ENCODE measurements at places on chromosomes 12 and 14.

DNA sequence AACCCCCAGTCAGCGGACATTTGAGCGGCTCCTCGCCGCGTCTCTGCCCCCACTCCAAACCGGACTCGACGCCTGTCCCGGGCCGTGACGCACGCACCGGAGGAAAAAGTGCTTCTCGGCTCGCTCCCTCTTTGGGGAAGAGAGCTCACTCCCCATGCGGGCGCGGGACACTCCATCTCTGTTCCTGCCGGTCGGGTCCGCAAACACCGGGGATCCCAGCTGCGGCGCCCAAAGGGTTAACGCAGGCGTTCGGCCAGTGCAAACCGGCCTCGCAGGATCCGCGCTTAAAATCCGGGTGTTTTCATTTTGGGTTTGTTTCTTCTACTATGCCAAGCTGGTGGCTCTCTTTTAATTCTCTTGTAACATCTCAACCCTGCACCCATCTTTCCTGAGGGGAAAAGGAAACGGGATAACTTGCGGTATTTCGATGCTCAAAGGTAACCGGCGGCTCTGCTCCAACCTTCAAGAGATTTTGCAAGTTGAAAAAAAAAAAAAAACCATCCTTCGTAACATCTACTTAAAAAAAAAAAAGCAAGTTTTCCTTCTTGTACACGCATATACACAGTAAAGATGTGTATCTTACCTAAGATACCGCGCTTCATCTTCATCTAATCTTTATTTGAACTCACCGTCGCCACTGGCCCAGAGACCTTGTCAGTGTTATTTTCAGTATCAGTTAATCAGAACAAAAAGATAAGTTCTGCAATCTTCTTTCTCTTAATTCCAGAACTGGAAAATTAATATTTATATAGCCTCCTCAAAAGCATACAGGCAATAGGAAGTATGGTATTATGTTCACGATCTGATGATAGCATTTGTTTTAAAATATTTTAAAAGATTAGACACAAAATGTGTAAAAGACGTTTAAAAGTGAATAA, 1.6 kb upstream of the ATP2B1 start:
- DNase-seq, result no peak

- DNase-seq, result no peak
Observed at GRCh38 chr12:7091171-7091570, 1.1 kb downstream of the C1R start.

DNA sequence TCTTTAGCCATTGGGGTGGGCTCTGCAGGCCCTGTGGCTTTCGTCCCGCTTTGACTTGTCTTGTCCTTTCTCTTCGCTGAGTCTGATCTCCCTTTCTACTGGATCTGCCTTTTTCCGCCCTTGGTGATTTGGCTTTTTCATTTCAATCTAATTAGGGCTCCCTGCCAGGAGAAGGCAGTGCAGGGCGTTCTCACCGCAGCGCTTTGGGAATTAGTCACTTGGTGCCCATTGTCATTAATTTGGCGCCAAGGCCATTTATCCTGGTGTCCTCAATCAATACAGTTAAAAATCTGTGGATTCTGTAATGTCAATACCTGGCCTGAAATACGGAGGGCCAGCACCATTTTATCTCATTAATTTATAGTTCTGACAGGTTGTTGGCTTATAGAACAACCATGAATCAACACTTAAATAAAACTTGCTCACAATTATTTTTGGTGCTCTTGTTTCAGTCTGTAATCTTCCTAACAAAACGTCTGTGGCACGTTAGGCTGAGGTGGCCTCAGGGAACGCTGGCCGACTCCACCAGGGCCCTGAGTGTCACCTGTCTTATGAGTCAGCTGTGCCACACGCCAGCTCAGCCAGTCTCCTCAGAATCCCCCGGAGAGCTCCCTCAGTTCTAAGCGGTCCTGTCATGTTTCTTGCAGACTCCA, 115.7 kb downstream of the BEGAIN start:
- DNase-seq, result no peak

DNA sequence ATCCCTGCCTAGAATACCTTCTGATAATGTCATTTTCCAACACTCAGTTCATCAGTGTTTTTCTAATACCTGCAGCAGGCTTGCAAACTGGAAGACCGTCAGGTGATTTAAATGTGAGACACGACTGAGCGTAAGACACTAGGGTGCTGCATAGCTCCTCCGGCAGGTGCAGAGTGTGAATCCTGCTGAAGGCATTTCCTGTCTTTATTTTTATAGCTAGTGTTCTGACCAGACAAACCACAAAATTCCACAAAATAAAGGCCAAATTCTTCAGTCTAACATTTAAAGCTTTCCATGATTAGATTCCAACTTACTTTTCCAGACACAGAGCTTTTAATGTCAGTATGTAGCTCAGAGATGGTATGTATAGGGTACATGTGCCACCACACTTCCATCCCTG, 70.7 kb downstream of the BBS10 start:
- DNase-seq, result peak; percentile 61

DNA sequence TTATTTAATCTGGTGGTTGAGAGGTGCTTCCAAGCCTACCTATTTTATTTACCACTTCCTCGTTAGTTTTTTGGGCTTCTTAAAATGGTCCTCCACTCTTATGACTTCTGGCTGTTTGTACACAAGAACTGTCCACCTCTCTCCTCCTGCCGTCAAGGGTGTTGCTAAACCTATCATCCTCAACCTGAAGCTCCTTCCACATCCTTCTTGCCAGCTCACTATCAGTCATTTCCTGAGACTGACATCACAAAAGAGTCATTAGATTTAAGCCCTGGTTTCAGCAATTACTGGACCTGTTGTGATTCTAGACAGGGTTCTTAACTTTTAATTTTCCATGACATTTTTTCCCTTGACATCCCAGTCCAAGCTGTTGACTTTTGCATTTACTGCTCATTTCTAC, 91.9 kb downstream of the BICD1 start:
- DNase-seq, result peak; percentile 88

DNA sequence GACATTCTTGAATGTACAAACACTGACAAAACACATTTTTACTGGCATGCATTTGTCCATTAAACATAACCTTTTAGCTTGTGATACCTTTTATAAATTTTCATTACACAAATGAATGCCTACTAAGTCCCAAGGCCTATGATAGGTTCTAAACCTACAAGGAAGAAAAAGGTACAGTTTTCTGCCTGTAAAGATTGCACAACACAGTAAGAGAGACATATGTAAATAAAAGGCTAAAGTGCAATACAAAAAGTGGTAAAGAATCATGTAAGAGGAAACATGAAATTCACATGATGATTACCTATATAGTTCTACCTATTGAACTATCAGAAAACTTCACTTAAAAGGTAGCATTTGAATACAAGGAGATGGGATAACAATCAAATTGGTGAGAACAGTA, 14.6 kb upstream of the ARID4A start:
- no peak for DNase-seq

GRCh38 chr12:22856178-22856577, 231.2 kb downstream of the ETNK1 start:
- peak; percentile 13 for DNase-seq

DNA sequence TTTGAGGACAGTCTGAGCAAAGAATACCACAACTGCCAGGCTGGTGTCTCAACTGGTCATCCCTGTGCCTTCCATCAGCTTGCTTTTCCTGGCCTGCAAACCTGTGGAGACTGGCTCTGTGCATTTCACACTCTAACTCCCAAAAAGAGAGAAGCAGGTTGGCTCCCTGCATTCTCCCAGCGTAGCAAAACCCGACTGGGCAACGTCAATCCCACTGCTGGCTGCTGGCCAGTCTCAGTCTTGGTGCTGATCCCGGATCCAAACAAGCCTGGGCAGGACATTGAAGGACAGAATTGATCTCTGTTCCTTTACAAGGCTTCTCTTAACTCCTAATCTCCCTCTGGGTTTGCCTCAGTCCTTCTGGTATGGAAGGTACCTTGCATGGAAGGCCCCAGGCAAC, 65.4 kb downstream of the FZD10 start:
- DNase-seq, result no peak

DNA sequence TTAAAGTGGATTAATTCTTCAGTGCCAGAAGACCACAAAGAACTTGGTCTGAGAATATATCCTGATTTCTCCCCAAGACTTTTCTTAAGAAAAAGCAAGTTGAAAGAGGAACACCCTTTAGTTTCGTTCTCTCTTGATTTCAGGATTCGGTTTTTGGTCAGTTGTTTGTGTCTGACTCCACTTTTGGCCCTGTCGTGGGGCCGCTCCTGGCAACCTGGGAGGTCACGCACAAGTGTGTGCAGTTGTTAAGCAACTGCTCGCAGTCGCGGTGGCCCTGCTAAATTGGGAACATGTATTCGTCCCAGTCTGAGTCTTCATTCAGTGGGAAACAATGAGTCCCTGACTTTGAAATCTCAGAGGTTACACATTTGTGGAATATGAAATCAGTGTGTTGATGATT, 68.7 kb downstream of the RGS6 start:
- DNase-seq, result no peak

- no peak for DNase-seq
Observed at GRCh38 chr12:32402170-32402569, 2.8 kb downstream of the FGD4 start.

DNA sequence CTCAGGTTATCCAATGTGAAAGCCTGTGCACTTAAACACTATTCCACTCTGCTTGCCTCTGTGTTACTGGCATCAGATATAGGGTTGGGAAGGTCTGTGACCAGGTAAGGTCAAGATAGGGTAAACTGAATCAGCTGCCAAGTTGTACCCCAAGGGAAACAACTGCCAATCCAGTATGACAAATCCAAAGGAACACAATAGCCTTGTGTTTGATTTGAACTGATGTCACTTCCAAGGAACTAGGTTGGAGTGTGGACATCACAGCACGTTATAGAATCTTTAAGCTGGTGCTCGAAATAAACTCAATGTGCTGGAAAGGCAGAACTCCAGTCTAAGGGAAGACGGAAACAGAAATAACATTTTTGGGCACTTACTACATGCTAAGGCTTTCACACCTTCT, 223.4 kb upstream of the BTG1 start:
- DNase-seq, result peak; percentile 54

DNA sequence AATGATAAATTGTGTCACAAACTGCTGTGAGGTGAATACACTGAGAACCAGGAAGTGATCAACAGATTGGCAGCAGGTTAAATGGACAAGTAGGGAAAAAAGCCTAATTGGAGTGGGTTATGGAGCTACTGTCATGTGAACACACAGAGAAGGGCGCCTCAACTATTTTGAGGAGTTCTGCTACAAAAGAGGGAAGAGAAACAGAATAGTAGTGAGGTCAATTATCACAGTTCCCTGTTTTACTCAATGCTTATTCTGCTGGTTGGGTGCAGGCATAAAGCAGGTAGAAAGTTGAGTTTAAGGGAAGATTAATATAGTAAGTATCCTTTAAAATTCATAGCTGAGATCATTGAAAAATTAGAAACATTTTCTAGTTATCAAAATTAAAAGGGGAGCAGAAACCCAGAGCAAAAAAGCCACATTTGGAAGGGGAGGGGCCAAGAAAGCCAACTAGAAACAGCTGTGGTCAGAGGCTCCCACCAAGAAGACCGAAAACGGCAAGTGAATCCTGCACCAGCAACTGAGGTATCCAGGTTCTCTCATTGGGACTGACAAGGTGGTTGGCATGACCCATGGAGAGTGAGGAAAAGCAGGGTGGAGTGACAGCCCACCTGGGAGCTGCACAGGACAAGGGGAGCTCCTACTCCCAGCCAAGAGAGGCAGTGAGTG, 105.7 kb downstream of the ZC3H14 start:
- no peak for DNase-seq

DNA sequence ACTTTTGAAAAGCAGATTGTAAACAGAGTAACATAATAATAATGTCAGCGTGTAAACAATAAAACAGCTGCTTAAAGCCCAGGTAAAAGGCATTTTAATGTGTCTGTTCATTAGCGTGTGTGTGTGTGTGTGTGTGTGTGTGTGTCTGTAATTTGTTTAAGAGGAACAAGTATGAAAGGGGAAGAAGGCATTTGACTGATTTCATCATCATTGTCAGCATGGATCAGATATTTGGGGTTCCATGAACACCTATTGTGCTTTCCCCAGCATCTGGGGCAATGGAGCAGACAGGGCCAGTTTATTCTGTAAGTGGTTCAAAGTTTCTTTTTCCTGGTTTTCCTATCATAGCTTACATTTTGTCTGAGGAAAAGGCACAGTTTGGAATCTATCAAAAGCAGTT, 28.9 kb downstream of the SLC25A21 start:
- no peak for DNase-seq

DNA sequence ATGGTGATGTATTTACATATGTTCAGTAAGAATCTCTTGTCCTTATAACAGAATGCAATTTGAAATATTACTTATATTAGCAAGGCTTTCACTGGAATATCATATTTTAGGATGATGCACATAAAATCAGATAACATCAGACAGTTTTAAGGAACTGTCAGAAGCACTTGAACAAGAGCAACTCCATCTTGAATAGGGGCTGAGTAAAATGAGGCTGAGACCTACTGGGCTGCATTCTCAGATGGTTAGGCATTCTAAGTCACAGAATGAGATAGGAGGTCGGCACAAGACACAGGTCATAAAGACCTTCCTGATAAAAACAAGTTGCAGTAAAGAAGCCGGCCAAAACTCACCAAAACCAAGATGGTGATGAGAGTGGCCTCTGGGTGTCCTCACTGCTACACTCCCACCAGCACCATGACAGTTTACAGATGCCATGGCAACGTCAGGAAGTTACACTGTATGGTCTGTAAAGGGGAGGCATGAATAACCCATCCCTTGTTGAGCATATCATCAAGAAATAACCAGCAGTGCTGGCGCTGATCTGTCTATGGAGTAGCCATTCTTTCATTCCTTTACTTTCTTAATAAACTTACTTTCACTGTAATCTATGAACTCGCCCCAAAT, 27.6 kb upstream of the ETV6 start:
- no peak for DNase-seq

- DNase-seq, result no peak
Observed at GRCh38 chr12:94207849-94208621, 59.7 kb downstream of the PLXNC1 start.

DNA sequence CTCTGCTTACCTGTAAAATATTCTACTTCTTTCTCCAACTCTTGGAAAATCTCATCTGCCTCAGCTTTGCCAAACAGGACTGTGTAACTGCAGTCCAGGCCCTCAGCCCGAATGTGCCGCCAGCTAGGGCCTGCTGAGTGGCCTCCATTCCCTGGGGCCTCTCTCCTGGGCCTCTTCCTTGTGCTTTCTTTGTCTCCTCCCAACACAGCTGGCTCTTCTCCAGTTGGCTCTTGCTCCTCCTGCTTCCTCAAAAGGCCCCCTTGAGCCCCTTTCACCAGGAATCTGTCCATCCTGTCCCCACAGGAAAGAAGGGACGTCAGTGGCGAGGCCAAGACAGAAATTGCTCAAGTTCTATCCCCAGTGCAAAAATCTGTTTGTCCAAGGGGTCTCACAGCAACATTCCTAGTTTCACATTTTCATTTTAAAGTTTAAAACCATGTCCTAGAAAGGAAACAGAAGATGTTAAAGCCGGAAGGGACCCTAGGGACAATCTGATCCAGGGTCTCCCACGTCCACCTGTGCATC, 713 bp downstream of the ALKBH2 start:
- DNase-seq, result peak; percentile 1

GRCh38 chr14:34733245-34733644, 18.9 kb upstream of the CFL2 start:
- DNase-seq, result peak; percentile 65

DNA sequence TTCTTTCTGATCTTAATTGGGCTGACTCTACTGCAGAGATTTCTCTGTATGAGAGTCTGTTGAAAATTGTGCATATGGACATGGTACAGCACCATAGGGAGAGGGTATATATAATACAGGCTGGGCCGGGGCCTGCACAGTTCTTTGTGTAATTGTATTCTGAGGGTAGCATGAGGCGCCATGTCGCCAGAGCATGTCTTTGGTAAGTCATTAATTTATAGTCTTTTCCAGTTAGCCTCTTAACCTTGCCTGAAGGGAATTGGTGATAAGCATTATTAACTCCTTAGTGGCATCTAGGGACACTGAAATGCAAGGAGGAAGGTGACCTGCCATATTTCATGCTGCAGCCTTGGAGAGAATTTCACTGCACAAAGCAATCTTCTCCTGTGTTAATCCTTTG, 569.9 kb downstream of the TMTC2 start:
- DNase-seq, result no peak

Measured in mammary epithelial cell (primary cell).